ENCODE measurements at places on chromosomes 3 and 15. TPM values are rescaled to one million over a fixed set of nuclear protein-coding genes. Genes with fewer than 3 reads are reported as not detected.

Gene CP
- total RNA-seq: 42.0 TPM

GRCh38 chr3:116260491-116260890, 184.8 kb downstream of the LSAMP start:
- H3K27ac ChIP-seq: no peak overlapping the region
- no peaks in the 10 kb centered on the region for H3K4me1 ChIP-seq
- no peak overlapping the region for H3K4me3 ChIP-seq
- no peak for DNase-seq

DNA sequence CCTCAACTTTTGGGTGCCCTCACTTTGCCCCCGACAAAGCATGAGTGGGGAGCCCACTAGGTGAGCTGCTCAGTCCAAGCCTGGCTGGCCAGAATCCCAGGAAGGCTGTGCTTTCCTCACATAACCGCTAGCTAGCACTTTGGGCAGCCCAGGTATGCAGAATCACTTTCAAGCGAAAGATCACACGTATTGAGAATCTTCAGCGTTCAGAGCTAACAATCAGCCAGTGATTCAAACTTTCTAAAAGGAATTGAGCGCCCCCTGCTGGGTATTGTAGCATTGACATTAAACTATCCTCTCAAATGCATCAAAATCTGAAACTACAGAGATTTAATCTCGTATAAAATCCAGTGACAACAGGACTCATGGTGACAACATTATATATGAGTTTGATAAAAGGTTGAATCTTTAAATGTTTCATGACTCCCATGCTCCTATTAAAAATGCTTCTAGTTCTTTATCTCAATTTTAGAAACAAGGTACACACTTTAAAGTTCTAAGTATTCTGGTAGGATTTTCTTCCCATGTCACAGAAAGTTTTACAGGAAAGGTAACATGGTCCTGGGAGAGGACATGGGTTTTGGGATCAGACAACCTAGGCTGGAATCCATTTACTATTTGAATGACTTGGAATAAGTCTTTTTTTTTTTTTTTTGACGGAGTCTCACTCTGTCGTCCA, 11.8 kb downstream of the ANAPC13 start:
- no peak overlapping the region for H3K27ac ChIP-seq
- peaks cover 29% of the 10 kb centered on the region for H3K36me3 ChIP-seq
- no peaks in the 10 kb centered on the region for H3K27me3 ChIP-seq
- no peak for DNase-seq

- H3K4me3 ChIP-seq: no peak overlapping the region
- no peaks in the 10 kb centered on the region for H3K36me3 ChIP-seq
- no peaks in the 10 kb centered on the region for H3K4me1 ChIP-seq
Observed at GRCh38 chr3:121574449-121574848, 6.7 kb downstream of the ARGFX start.

DNA sequence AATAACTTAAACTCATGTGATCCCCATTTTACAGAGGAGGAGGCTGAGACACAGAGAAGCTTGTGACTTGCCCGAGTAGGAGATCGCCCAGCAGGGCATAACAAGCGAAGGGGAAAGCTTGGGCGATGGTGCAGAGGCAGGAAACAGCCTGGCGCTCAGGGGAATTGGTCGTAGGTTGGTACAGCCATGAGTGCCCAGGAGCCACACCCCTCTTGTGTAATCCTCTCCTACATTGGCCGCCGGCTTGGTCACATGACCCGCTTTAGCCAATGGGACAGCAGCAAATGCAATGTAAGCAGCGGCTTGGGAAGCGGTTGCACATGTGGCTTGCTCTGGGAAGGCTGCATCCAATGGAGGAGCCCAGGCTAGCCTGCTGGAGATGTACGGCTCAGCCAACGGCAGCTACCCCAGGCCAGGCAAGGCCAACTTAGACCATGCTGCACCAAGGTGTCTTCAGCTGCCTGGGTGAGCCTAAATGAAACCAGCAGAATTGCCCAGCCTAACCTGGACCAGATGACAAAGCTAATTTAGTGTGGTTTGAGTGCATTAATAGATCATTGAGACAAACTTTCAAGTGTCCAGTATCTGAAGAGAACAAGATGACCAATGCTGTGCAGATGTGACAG, 50.3 kb upstream of the SLC6A6 start:
- H3K4me1 ChIP-seq: no peaks in the 10 kb centered on the region
- H3K27ac ChIP-seq: no peak overlapping the region
- no peak for DNase-seq
- no peaks in the 10 kb centered on the region for H3K27me3 ChIP-seq
- H3K36me3 ChIP-seq: no peaks in the 10 kb centered on the region
- no peak overlapping the region for H3K4me3 ChIP-seq

GRCh38 chr3:38616111-38616510, 33.4 kb downstream of the SCN5A start:
- no peak overlapping the region for H3K4me3 ChIP-seq
- no peaks in the 10 kb centered on the region for H3K36me3 ChIP-seq
- no peaks in the 10 kb centered on the region for H3K27me3 ChIP-seq

DNA sequence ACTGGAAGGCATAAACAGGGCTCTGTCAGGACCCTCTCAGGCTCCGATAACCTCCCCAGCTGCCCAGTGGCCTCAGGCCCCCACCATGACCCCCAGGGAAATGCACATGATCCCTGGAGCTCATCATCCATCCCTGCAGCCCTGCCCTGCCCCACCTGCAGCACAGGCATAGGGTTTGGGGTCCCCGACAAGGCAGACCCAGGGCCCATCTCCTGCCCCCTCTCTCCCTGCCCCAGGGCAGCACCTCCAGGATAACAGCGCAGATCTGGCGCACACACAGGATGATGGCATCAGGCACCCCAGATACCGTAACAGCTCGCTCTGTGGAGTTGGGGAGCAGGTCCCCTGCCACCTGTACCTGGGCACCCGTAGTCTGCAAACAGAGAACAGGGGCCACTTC, 4.5 kb downstream of the GPR62 start:
- H3K4me3 ChIP-seq: no peak overlapping the region
- no peak for DNase-seq
- peaks cover 12% of the 10 kb centered on the region for H3K27me3 ChIP-seq
- H3K4me1 ChIP-seq: peaks cover 56% of the 10 kb centered on the region

DNA sequence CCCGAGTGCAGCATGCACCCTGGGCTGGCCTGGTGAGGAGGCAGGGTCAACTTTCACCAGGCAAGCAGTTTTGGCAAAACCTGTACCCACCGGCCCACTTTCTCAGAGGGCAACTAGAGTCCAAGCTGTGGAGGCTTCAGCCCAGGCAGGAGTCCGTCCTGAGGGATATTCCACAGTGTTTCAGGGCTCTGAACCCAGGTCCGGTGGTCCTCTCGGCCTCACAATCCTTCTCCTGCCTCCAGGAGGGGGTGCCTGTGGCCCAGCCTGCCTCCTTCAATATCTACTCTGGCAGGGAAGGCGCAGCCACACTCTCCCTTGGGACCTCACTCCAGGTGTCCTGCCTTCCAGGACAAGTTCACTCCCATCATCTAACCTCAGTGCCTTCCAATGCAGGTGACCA, 3.9 kb downstream of the PLA2G4E start:
- no peaks in the 10 kb centered on the region for H3K36me3 ChIP-seq
- DNase-seq: peak; percentile 58
- H3K27ac ChIP-seq: no peak overlapping the region
- no peaks in the 10 kb centered on the region for H3K4me1 ChIP-seq
- H3K4me3 ChIP-seq: no peak overlapping the region

Measured in spleen (tissue), 13 donors.